Heart left ventricle (tissue), 16 donors: ENCODE measurements at places on chromosomes 2 and 18. TPM values are rescaled to one million over a fixed set of nuclear protein-coding genes. Genes with fewer than 3 reads are reported as not detected.

DNA sequence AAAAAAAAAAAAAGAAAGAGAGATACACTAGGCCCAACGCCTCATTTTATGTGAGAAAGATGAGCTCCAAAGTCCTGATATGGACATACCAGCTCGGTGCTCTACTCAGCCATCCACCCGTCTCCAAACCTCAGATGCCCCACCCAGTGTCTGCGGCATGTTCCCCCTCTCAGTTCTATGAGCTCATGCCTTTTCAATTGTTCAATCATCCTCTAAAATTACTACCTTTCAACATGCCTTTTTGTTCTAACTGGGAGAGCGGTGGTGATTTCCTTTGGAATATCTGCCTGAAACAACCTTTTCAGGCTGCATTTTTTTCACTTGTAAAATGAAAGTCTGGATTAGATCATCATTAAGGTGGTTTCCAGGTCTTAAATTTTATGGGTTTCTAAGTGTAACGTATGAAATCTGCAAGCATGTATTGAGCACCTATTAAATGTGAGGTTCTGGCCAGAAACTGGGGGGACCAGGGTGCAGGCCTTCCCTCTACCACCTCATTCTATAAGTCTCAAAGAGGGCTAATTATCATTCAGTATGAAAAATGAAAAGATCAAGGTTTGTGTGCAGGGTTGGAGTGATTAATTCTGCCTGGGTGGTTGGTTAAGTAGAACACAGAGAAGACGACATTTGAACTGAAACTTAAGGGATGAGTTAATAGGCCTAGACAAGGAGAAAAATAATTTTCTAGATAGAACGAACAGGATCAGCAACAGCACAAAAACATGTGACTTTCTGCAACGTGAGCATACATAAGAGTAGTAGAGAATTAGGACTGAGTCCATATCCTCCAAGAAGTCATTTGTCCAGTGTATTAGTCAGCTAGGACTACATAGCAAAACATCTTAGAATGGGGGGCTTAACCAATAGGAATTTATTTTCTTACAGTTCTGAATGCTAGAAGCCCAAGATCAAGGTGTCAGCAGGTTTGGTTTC is 87.4 kb upstream of the GLS start:
- no peak for DNase-seq

GRCh38 chr2:240278661-240279060 is 138.2 kb upstream of the OTOS start:
- no peak for DNase-seq

DNA sequence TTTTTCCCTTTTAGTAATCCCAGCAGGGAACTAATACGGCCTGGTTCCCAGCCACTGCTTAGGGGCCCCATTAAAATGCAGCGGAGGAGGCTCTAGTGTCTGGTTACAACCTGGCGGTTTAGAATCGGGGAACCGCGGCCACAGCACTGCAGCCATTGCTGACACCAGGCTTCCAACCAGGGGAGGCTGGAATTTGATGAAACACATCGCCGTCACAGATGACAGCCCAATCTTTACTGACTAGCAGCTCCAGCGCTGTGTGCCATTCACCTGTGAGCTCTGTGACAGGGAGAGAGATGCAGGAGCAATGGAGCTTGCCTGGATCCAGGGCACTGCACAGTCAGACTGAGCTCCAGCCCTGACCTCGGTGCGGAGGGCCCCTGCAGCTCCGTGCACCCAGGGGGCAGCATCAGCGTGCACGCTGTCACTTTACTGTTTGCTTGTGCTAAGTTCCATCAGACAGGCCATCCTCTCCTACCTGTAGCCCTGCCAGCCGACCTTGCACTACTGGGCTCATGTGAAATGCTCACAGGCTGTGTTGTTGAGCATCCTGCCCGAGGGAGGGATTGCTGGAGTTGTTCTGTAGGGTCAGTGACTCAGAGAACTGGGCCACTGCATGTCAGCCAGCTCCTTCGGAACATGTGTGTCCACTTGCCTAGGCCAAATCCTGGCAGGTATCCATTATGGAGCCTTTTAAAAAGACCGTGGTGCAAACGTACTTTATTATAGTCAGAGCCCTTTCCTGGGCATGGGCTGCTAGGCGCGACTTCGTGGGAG is 203.5 kb downstream of the SEPTIN10 start:
- DNase-seq: no peak

DNA sequence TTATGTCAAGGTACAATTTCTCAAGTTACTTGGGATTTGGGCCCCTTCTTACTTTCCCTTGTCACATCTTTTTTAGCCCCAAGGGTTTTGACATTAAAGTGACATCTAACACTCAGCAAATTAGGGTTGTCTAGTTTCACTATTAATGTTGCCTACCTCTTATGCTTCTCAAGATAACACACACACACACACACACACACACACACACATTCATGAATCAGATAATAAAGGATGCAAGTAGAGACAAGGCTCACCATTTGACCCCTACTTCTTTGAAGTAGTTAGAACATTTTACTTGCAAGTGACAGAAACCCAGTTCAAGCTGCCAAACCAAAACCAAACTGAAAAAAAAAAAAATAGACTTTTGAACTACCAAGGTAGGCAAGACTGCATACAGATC is 138.8 kb downstream of the TRIB2 start:
- DNase-seq: no peak

The ANKRD30BL gene
- total RNA-seq: not detected

The TDRD15 gene
- not detected for total RNA-seq

- DNase-seq: no peak
Observed at GRCh38 chr2:58204195-58204959, 36.7 kb downstream of the FANCL start.

The ACP1 gene
- total RNA-seq: 73.3 TPM

- DNase-seq: peak; percentile 87
Observed at GRCh38 chr2:173205375-173205774, 129.7 kb downstream of the MAP3K20 start.

- DNase-seq: no peak
Observed at GRCh38 chr2:128109243-128109642, 18.2 kb downstream of the UGGT1 start.

DNA sequence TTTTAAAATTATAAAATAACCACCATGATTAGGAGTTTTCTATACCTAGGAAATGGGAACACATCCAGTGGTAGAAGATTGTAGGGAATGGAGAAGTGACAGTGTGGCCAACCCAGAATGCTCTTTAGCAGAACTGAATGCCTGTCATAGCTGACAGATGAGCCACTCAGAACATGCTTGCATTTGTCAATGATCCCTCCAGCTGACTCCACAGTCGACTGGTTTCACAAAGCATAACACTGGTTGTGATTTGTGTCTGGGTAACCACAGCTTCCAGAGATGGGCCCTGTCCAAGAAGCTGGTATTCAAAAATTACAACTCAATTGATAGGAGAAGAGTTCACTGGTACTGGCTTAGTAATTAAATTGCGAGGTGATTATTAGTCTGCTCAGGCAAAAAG is 9.0 kb upstream of the CTIF start:
- DNase-seq: no peak

GRCh38 chr2:239644011-239644410 is 243.2 kb upstream of the HDAC4 start:
- no peak for DNase-seq

- DNase-seq: no peak
Observed at GRCh38 chr2:17232776-17233556, 285.3 kb downstream of the RAD51AP2 start.

- no peak for DNase-seq
Observed at GRCh38 chr2:213021971-213022899, 129.2 kb downstream of the IKZF2 start.

GRCh38 chr18:68429111-68429510 is 285.8 kb downstream of the TMX3 start:
- no peak for DNase-seq

DNA sequence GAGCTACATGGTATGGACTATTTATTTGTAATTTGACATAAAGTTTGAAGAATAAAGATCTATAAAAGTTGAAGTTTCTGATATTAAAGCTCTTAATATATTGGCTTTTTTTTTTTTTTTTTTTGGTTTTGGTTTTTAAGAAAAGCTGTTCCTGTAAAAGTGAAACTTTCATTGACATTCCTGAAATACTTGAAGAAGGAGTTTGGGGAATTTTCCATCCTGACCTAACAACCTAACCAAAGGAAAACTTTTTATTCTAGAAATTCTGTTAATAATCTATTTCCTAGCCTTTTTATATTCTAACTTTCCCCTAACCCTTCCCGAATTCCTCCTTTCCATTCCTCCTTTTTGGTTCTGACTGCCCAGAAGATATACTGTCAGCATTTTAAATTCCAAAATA is 83.7 kb downstream of the ACSL3 start:
- no peak for DNase-seq

The ARHGAP28 gene
- total RNA-seq: 0.42 TPM

- DNase-seq: no peak
Observed at GRCh38 chr2:206000776-206001175, 85.2 kb downstream of the INO80D start.

The C2orf80 gene
- total RNA-seq: not detected

DNA sequence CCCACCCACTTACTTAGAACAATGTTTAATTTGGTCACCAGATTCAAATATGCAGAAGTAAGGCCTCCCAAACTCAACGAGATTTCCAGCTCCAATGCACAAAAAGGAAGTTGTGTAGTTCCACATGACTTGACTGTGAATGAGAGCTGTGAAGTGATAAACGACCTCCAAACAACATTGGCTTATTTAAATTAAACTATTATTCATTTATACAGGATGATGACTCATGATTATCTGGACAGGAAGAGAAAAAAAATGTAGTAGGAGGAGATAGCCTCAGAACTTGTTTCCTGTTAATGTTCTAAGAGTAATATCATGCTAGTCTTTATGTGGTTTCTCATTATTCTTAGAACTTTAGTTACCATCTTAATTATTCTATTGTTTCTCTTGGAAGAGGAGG is 237.3 kb downstream of the C1D start:
- no peak for DNase-seq

- no peak for DNase-seq
Observed at GRCh38 chr18:57835904-57836303, 32.8 kb upstream of the ATP8B1 start.

GRCh38 chr2:48754874-48755273 is 650 bp downstream of the LHCGR start:
- no peak for DNase-seq

DNA sequence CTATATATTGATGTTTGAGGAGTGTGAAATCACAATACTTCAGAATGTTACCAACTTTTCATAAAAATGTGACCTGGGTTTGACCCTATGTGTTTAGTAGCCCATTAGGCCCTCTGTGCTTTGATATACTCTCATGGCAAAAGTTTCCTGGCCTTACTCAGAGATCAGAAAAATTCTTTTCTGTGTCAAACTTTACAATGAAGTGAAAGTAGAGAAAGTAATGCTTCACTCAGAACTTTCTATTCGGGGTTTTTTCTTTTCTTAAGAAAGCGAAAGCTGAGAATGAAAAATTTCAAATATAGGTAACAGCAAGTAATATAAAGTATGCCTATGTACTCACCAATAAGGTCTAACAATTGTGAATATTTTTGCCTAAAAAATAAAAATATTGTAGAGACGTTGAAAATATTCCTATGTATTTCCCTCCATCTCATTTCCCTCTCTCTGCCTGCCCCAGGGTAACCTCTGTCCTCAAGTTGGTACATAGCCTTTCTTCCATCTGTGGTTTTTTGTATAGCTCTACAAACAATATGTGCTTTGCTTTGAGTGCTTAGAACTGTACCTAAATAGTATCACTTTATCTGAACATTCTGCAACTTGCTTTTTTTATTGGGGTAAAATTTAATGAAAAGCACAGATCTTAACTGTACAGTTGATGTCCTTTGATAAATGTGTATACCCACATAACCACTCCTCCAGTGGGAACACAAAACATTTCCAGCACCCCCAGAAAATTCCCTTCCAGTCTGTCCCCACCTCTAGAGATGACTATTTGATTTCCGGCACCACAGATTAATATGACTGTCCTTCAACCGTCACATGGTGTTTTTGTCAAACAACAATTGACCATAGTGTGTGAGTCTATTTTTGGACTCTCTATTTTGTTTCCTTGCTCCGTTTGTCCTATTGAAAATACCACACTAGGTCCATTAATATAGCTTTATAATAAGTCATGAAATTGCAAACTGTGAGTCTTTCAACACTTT is 10.3 kb upstream of the ACKR3 start:
- no peak for DNase-seq

DNA sequence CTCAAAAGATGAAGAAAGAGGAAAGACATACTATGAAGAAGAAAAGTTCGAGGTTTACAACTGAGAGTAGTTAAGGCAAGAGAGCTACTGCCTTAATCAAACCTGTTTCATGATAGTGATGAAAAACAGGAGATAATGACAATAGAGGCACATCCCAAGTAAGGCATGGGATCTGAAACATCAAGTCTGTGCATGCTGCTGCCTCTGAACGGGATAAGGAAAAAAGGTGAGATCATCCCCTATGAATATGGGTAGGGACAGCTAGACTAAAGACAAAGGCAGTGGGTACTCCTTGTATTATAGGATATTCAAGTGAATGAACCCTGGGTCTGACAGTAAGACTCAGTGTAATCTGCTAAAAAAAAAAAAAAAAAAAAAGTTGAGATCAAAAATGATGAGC is 3.0 kb downstream of the EXOC6B start:
- no peak for DNase-seq

- no peak for DNase-seq
Observed at GRCh38 chr2:118987886-118988285, 45.9 kb downstream of the MARCO start.

GRCh38 chr2:241010531-241011295 is 12.3 kb downstream of the SNED1 start:
- no peak for DNase-seq

DNA sequence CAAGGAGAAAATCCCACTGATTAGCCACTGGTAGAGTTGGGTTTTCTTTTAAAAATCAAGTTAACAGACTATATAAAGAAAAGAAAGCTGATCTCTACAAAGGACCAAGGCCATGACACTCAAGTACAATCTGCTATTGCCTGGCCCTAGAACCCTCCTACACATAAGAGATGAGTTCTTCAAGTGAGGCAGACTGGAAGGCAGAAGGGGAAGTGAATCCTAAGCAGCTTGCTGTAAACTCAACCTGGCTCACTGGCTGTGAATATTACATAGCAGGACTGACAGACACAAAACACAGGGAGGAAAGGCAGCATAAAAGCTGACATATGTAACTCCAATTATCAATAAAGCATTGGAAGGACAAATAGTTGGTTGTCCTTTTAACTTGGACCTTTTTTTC is 65.4 kb downstream of the TRIP12 start:
- DNase-seq: no peak

The VAMP8 gene
- total RNA-seq: 103 TPM

GRCh38 chr2:175620106-175620505 is 382.0 kb downstream of the LNPK start:
- DNase-seq: no peak

DNA sequence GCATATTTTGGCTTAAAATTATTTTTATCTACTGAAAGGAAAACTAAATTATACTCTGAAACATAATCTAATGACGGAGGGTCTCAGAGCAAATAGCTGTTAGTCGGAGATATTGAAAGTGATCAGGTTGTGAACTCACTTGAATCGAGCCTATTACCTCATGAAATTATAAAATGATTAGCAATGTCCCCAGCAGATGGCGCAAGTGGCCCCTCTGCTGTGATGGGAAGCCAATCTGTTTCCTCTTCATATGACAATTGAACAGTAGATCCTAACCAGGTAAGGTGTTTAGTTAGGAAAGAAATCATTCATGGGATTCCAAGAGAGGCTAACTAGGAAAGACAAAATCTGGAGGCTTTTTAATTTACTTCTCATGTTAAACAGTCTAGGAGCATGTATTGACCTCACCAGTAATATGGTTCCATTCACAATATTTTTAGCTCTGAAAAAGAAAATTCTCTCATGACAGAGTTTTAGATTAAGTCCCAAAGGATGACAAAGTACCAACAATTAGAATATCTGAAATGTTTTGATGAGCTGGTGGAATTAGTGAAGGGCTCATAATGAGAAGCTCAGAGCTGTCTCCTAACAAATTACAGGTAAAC is 29.9 kb upstream of the MPPE1 start:
- DNase-seq: peak; percentile 77

The RAB31 gene
- 46.7 TPM for total RNA-seq
